ENCODE measurements at places on chromosomes 2 and 18.

DNA sequence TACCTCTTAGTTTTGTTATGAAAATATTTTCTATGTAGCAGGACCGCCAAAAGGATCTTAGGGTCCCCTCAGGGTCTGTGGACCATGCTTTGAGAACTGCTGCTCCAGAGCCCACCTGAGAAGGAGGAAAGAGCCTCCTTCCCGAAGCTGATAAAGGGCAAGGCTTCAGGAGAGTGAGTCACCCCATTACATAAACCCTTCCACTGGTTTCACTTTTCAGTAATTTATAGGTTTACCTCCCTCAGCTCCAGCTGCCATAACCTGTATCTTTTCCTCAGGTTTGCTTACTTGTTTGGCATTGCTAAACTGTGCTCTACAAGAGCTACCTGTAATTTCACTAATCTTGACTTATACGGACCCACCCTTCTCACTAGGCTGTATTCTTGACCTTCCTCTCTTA is 6.6 kb downstream of the TTLL4 start:
- DNase-seq: no peak

GRCh38 chr18:75391279-75392225 is 36.0 kb downstream of the SMIM21 start:
- no peak for DNase-seq

DNA sequence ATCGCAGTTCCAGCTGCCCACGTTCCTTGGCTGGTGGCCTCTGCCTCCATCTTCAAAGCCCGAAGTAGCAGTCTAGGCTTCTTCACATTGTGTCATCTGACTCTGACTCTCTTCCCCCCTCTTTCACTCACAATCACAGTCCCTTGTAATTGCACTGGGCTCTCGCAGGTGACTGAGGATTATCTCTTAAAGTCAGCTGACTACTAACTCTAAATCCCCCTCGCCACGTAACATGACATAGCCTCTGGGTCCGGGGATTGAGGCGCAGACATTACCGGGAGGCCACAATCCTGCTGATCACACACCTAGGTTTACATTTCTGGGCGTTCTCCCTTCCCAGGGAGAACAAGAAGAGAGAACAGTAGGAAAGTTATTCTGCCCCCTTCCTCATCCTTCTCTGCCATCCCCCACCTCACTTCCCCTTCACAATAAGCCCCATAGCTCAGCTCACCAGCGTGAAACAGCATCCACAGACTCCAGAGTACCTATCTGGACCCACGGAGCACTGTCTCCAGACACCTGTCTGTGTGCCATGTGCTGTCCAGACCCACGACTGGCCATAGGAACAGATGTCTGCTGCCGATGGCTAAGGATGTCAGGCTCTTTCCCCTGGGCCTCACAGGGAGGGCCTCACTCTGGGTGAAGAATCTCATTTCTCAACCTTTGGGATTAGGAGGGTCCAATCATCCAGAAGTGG is 64.3 kb upstream of the FZD7 start:
- DNase-seq: no peak

DNA sequence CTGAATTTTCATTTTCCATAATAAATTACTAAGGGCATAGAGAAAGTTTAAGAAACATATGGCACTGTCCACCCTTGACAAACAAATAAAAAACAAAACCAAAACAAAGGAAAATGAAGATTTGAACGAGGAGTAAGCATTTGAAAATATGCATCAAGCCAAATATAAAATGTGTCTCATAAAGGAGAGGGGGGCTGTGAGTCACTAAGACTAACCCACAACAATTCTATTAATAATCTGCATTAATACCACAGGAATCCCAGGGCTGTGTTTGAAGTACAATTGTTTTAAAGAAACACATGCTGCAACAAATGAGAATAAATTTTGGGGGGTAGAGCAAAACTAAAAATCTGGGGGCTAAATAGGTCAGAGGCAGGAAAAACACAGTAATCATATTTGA is 53.8 kb upstream of the STK17B start:
- DNase-seq: no peak

GRCh38 chr2:146853741-146854444 is 990.9 kb upstream of the ACVR2A start:
- DNase-seq: no peak

Data from CD4-positive, alpha-beta T cell (primary cell).